ENCODE measurements at places on chromosomes 12 and 14.

DNA sequence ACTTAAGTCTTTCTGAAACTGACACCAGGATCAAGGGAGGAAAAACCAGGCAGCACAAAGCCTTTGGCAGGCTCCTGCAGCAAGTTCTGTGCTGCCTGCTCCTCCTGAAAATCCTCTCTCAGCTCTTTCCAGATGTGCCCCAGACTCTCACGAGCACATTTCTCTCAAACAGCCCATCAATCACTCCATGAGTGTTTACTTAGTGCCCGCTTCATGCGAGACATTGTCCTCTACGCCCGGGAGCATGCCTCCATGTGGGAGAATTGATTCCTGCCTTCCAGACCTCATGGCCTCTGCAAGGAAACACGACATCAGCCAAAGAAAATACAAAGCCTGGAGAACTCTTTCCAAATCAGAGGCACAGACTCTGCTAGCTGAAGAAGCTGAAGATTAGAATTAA, 46.5 kb upstream of the TSPAN11 start:
- DNase-seq, result peak; percentile 39

DNA sequence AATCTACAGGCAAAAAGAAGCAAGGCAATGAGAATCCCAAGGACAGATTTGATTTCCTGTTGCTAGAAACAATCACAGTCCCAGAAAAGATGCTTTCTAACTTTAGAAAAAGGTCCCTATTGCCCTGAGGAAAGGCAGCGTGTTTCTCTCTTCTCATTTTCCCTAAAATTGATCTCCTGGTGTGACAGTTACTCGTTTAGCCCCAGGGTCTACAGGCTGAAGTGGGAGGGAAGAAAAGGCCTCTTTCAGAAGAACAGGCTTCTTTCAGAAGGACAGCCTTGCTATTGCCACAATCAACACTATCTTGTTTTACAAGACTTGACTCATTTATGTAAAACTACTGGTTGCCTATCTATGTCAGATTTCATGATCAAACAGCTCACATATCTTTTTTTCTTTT, 121.8 kb upstream of the OR4E1 start:
- no peak for DNase-seq

- DNase-seq, result no peak
These were observed 128.1 kb upstream of the C14orf180 start for GRCh38 chr14:104451474-104451873.

- DNase-seq, result no peak
These were observed 21.3 kb upstream of the SERPINA6 start for GRCh38 chr14:94344389-94344788.

GRCh38 chr14:105854600-105855245, 328.3 kb downstream of the TMEM121 start:
- DNase-seq, result no peak

- DNase-seq, result no peak
These were observed 91.2 kb upstream of the BMP4 start for GRCh38 chr14:54047645-54048308.

DNA sequence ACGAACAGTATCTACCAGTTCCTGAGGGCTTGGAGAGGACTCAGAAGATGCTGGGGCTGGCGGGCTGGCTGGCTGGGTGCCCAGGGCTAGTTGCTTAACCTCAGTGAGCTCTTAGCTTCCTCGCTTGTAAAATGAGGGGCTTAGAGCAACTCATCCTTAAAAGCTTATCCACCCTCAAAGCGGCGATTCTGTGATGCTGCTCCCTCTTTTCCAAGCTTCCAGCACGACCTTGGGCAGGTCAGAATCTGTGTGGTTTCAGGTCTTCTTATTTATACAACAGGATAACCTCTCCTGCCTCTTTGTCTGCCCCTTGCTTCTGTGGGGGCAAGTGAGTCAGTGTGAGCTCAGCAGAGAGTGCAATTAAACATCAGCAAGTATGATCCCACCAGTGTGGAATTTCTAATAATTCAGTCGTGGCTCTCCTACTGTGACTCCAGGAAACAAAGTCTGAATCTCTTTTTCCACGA, 281.8 kb downstream of the KSR2 start:
- no peak for DNase-seq

- DNase-seq, result no peak
These were observed 19.1 kb downstream of the BBOF1 start for GRCh38 chr14:74038020-74038859.

DNA sequence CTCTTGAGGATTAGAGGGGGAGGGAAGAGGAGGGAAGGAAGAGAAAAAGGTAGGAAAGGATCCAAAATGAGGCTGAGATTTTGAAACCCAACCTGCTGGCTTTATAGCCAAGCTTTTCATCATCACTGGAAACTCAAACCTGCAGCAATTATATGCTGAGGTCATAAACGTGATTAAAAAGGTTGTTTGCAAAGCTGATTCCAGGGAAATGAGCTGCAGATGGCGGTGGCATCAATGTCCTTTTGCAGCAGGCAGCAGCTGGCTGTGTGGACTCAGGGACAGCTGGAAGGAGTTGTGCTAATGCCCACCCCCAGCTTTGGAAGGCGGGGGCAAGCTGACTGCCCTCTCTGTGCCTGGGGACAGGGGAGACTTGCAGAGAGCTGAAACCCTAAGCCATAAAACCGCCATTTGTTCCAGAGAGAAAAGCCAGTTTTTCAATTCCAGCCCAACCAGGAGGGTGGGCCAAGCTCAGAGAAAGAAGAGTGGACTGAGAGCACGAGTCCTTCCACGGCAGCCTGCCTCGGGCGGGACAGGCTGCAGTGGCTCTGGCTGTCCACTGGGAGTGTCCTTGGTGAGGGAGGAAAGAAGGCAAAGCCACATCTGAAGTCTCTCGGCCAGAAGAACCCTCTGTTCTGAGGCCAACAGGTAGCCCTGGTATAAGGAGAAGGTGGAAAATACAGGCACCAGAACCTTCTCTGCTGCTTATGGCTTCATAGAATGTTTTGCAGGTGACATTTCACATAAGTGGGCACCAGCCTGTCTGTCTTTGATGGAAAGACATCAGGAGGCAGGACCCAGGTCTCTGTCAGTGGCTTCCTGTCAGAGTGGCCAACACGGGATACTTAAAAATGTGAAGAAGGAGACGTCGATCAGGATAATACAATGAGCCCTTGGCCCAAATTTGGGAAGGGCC, 90.7 kb downstream of the SINHCAF start:
- peak; percentile 78 for DNase-seq

DNA sequence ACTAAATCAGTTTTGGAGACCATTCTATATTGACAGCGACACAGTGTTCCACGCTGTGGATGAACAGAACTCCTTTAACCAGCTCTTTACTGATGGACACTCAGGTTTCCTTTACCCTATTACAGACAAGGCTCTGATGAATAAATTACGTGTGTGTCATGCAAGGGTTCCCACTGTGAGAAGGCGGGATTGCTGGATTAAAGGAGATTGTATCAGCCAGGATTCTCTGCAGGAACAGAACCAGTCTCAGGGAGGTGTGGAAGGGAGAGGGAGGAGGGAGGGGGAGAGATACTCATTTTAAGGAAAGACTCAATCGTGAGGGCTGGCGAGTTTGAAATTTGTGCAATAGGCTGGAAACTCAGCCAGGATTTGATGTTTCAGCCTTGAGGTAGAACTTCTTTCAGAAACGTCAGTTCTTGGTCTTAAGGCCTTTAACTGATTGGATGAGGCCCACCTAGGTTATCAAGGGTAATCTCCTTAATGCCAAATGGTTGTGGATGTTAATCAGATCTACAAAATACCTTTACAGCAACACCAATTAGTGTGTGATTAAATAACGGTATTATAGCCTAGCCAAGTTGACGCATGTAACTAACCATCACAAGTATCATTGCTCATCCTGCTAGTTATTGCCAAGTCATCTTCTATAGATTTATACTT, 104.0 kb downstream of the GCH1 start:
- peak; percentile 2 for DNase-seq

GRCh38 chr14:104473244-104473565, 106.4 kb upstream of the C14orf180 start:
- no peak for DNase-seq

DNA sequence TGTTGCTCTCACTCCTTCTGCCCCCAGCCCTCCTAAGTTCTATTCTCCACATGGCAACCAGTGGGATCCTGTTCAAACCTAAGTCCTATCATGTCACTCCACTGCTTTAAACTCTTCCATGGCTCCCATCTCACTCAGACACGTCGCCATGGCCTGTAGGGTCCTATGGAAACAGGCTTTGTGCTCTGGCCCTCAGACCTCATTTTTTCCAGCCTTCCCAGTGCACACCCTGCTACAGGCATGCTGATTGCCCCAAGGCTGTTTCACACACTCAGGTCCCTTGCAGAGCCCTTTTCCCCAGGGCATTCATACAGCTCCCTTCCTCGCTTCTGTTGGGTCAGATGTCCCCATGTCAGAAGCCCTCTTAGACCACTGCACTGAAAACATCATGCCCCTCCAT, 11.2 kb upstream of the MED13L start:
- no peak for DNase-seq

- no peak for DNase-seq
These were observed 4.6 kb downstream of the KRT80 start for GRCh38 chr12:52187206-52187605.

- peak; percentile 51 for DNase-seq
These were observed 43.3 kb upstream of the MED13L start for GRCh38 chr12:116320791-116321217.

GRCh38 chr12:125245581-125246557, 180.6 kb downstream of the AACS start:
- DNase-seq, result no peak

DNA sequence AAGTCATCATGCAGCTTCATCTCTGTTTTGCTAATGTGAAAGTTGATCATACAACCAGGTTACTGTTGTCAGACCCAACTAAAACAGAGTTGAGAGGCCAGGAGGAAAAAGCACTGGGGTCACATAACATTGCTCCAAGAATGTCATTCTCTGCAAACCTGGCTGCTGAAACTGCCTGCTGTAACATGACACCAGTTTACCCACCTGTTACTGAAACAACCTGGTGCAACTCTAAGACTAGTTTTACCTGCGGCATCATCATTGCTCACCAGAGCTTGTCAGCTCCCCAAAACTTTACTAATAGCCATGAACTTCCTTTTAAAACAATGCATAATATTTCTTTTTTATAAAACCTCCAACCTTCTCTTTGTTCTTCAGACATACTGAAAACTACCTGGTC, 30.7 kb upstream of the DEGS2 start:
- DNase-seq, result no peak

GRCh38 chr14:80664576-80664975, 277.0 kb downstream of the CEP128 start:
- DNase-seq, result no peak

DNA sequence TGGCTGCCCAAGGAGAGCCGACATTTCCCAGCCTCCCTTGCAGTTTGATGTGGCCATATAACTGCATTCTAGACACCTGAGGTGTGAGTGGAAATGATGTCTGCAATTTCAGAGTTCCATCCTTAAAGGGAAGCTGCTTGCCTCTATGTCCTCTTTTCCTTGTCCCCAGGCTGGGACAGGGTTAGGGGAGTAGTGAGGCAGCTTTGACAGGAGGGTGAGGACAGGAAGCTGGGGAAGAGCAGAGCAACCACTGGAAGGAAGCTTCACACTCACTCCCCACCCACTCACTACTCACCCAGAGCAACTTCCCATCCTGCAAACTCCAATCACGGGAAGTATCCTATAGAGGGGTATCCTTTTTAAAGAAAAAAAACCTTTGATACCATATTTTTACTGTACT, 28.9 kb upstream of the LTA4H start:
- DNase-seq, result no peak

GRCh38 chr14:95340201-95340697, 20.5 kb upstream of the CLMN start:
- DNase-seq, result no peak

- DNase-seq, result no peak
These were observed 35.7 kb downstream of the SSH1 start for GRCh38 chr12:108821407-108822397.

- DNase-seq, result no peak
These were observed 291.7 kb downstream of the ZFP36L1 start for GRCh38 chr14:68501171-68501570.

DNA sequence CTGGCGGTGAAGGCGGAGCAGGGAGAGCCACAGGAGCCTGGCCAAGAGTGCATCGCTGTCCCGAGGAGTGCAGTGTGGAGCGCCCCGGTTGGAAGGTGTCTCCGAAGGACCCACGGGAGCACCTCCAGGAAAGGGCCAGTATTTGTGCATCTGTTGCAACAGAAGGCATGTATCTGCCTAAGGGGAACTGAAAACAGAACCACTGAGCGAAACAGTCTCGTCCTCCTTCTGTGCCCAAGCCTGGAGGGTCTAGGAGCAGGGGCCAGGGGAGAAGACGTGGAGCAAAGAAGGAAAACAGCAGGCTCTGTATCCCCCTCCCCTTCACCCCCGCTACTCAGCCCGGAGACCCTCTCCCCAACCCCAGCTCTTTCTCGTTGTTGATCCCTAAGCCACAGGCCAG, 5.3 kb upstream of the LRRC10 start:
- no peak for DNase-seq

DNA sequence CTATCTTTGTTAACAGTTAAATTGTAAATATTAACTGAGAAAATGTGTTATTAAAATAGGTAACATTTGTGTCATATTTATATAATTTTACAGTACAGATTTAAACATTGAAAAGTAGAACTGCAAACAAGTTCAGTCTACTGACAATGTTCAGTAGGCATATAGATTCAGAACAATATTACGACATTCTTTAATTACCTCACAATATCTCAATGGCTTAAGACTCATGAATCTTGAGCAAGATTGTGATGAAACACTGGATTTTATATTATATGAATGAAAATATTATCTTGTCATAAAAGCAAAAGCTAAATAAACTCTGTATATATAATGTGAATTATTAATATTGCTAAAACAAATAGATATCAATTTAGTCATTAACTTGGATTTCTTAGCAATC, 194.9 kb downstream of the ADAMTS20 start:
- no peak for DNase-seq

DNA sequence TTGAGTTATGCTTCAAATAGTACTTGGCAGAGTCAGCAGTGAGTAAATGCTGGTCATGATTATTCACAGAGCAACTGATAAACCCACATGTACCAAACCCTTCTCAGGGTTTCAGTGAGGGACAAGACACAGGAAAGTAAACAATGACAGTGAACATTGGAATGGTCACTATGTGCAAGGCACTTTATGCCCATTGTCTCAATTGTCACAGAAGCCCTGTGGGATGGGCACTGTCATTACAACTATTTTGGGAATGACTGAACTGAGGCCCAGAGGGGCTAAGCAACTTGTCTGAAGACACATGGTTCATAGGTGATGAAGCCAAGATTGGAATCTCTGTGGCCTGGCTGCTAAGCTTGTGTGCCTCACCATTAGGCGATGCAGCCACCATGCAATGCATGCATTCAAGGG, 238.5 kb downstream of the RBM19 start:
- DNase-seq, result no peak

- DNase-seq, result peak; percentile 35
These were observed 388.1 kb downstream of the BCAT1 start for GRCh38 chr12:24560831-24561271.

- no peak for DNase-seq
These were observed 1.9 kb upstream of the TSPAN9 start for GRCh38 chr12:3075315-3075714.

All from femur (tissue), 1 donor.